ENCODE measurements at places on chromosomes 5 and 9. TPM values are rescaled to one million over a fixed set of nuclear protein-coding genes. Genes with fewer than 3 reads are reported as not detected.

DNA sequence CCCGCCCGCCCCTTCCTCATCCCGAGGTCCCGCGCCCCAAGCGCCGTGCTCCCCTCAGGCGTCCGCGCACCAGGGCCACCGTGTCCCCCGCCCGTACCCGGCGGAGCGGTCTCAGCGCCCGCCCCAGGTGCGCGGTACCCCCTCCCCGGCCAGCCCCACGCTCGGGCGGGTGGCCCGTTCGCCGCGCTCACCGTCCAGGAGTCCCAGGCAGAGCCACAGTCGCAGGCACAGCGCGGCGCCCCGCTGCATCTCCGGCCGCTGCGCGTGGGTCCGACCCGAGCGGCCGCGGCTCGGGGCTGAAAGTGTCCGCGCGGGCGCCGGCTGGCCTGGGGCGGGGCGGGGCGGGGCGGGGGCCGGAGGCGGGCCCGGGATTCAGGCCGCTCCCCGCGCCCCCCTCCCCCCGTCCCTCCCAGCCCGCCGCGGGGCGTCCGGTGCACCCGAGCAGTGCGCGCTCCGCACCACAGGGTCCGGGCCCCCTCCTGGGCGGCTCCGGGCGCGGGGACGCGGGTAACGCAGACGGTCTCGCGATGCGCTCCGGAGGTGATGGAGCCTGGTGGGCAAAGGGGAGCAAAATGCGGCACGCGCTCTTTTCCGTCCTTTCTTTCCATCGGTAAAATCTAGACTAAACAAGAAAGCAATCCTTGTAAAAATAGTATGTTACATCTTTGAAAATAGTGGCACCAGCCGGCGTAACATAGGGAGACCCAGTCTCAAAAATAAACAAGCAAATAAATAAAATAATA, at the start of gene FLT4:
TSS of gene FLT4 (minus strand) at position 304 of the 743 bp plus-strand sequence. CDS start at position 249, 55 bp downstream.
- DNase-seq = no peak
- H3K36me3 ChIP-seq = no peaks in the 10 kb centered on the region
- H3K27ac ChIP-seq = no peak within 1 kb of the TSS
- H3K4me1 ChIP-seq = no peaks in the 10 kb centered on the region
- H3K4me3 ChIP-seq = peak within 1 kb of the TSS; percentile 33

DNA sequence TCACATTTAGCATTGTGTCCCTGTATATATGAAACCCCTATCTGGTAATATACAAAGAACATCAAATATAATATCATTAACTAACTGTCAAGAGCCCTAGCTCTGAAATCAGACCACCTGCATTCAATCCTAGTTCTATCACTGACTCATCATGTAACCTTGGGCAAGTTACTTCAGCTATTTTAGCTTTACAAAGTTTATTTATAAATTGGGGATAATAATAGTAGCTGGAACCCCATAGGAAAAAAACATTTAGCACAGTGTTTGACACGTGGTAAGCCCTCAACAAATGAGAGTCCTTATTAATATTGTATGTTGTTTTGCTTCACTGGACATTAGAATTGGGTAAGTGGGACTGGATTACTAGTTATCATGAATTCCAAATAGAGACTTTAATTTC, 157.5 kb downstream of the EBF1 start:
- no peak overlapping the region for H3K4me3 ChIP-seq
- no peak overlapping the region for H3K27ac ChIP-seq
- no peaks in the 10 kb centered on the region for H3K4me1 ChIP-seq
- no peaks in the 10 kb centered on the region for H3K27me3 ChIP-seq

Gene SYNPO
- total RNA-seq = 2.7 TPM

DNA sequence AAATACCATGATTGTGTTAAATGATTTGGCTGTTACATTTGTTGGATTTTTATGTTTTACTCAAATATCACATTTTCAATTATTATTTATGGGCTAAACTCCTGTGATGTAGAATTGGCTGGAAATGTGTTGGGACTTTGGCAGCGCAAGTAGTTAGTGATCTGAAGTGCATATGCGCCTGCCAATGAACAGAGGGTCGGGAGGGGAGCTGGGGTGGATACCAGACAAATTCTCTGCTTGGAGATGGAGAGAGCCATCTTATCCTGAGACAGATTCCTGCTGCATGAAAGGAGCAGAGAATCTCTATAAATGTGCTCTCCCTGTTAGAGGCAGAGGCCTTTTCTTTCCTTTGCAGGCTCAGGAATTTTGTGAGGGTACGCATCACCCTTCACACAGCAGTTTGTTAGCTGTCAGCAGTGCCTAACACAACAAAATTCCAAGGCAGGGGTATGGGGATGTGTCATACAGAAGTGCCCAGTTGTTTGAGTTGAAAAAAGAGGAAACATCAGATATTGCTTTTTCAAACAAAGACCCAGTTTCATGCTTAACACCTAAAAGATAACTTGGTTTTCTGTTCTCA, 489.1 kb downstream of the CSNK1G3 start:
- no peaks in the 10 kb centered on the region for H3K36me3 ChIP-seq
- H3K4me1 ChIP-seq = peaks cover 22% of the 10 kb centered on the region
- DNase-seq = no peak
- no peak overlapping the region for H3K4me3 ChIP-seq
- no peak overlapping the region for H3K27ac ChIP-seq

Gene SCGB3A2
- total RNA-seq = not detected

Gene ARHGEF39
- total RNA-seq = 12.6 TPM
